ENCODE measurements at places on chromosomes 2 and 18.

GRCh38 chr2:652881-653480 is 24.2 kb downstream of the TMEM18 start:
- DNase-seq, result no peak

DNA sequence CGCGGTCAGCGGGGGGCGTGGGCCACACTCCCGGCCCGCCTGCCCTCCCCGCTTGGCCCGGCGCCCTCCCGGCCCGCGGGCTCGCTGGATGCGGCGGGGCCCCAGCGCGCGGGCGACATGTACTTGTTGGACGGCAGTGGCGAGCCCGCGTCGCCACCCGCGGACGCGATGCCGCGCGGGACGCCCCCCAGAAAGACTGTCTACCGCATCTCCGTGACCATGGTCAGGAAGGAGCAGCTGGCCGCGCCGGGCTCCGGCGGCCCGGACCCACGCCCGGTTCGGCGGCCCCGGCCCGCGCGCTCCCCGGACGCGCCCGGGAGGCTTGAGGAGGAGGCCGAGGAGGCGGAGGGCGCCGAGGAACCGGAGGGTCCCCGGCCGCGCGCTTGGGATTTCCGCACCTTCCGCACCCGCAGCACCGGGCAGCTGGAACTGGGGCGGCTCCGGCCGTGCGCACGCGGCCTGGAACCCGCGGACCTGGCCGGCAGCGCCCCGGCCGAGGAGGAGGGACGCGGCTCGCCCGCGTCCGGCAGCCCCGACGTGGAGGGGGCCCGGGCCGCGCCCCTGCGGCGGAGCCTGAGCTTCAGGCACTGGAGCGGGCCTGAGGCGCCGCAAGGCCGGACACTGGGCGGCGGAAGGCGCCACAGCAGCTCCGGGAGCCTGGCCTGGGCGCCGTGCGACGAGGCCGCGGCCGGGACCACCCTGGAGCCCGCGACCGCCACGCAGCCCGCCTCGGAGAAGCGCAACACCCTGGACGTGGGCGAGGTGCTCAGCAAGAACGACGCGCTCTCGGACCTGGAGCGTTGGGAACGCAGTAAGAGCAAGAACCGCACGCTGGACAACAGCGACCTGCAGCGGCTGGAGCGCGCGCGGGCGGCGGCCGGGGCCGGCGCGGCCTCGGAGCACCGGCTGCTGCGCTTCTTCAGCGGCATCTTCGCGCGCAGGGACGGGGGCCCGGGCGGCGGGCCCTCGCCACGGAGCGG is 176.4 kb downstream of the AGAP1 start:
- peak; percentile 26 for DNase-seq

- no peak for DNase-seq
These were observed 160.9 kb upstream of the TTC39C start for GRCh38 chr18:23853448-23854195.

DNA sequence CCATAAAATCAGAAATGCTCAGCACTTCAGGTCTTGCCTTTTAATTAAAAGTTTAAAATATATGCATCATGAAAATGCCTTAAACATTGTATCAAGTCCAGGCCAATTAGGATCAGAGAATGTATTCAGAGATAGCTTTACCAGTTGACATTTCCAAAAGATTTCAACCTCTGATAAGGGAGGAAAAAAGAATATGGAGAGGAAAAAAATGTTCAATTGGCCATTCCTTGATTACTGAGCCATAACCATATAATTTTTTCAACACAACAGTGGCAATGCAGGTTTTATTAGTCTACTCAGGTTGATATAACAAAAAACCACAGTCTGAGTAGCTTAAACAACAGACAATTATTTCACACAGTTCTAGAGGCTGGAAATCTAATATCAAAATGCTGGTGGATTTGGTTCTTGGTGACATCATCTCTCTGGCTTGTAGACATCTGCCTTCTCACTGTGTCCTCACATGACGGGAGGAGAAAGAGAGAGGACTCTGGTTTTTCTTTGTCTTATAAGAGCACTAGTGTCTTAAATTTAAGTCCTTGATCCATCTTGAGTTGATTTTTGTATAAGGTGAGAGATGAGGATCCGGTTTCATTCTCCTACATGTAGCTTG is 111.9 kb downstream of the IRS1 start:
- DNase-seq, result no peak

- DNase-seq, result peak; percentile 61
These were observed 818 bp upstream of the IKZF2 start for GRCh38 chr2:213152065-213152794.

DNA sequence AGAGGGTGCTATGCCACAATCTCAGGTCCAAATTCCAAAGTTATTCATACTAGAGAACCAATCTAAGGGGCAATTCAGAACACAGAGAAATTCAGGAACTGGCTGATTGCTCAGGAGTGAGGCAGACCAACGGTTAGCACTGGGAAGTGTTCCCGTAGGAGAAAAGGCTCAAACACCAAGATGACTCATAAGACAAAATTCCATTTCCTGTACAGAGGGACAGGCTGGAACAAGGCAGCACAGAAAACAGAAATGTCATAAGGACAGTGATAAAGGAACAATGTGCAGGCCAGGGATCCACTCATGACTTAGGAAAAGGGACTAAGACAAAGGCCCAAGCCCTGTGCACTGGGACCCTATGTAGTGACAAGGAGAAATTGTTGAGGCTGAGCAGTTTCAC is 54.2 kb downstream of the PDE1A start:
- no peak for DNase-seq

- no peak for DNase-seq
These were observed 436.6 kb upstream of the NRP2 start for GRCh38 chr2:205245652-205246051.

DNA sequence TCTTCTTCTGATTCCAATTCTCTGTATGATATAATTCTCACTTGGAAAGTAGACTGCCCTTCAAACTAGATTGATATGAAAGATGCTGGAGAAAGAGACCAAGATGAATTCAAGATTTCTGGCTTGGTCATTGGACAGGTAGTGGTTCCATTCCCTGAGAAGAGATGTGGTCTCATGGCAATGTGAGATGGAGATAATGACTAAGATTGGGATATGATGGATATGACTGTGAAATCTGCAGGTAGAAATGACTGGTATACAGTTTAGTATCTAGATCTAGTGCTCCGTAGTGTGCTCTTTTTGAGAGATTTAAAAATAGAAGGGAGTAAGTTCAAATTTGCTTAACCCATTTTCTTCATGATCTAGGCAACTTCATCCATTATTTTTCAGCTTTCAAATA is 425.4 kb upstream of the TRIB2 start:
- DNase-seq, result no peak

DNA sequence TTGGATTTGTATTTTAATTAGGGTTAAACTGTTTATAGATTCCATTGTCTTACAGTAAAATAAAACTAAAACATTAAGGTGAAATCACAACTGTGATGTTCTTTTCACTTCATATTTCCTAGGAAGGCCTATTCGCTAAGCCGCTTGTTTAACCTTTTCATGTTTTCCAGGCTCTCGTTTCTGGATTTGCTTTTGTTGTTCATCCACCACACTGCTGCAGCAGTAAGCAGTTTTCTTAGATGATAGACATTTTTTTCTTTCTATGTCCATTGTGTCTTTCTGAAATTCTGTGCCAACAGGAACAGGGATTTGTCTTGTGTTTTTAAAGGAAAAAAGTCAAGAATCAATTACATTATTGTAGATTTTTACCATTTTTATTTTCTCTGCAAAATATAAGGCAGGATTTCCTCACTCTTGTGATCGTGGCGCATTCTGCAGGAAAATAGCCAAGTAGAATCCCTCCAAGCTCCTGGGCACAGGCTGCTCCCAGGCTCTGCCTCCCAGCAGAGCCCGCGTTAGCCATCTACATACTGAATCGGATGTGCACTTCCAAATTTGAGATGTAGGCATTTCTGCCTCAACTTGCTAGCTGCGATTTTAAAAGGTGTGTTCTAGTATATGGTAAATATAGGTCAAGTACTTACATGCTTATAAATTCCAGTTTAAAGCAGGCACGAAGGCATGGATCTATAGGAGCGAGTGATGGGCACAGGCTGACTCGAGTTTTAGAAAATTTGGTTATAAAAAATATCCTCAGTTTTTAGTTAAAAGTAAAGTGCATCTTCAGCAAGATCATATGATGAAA is 10.2 kb downstream of the TSHZ1 start:
- no peak for DNase-seq

All from pancreas (tissue), 10 donors.